Stimulated activated effector memory CD8-positive, alpha-beta T cell treated with anti-CD3 and anti-CD28 coated beads, Interleukin-12 subunit alpha, Interleukin-12 subunit beta, amount 100 ng/mL, for 72 hours (primary cell): ENCODE measurements at places on chromosomes 2 and 18.

- no peak for DNase-seq
Observed at GRCh38 chr2:134906726-134907125, 11.9 kb upstream of the CCNT2 start.

DNA sequence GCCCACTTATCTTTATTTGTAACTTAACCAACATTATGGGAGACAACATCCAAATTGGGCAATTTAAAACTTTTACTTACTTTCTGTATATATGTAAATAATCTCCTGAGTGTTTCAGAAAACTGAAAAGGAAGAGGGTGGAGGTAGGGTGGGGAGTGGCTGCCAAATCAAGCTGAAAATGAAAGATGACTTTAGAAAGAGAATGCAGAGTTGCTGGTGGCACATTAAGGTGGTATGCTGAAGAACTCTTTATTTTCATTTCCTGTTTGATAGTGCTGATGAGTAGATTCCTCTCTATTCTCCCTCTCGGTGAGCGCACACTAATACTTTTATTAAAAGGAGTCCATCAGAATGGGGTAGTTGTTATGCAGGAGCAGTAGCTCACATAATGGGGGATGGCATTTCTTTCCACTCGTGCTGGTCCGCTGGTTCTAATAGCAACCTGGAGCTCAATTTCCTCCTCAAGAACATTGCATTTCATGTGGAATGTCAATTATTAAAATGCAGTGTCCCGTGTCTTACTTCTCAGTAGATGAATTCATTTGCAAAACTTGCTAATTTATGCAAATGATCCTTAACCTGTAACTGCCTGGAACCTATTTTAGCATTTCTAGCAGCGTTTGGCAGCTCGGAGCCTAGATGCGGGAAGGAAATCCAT is 466.9 kb upstream of the HNRNPA3 start:
- DNase-seq = no peak

- DNase-seq = no peak
Observed at GRCh38 chr2:16625201-16625729, 40.4 kb downstream of the CYRIA start.

GRCh38 chr18:73975266-73975665 is 172.4 kb downstream of the FBXO15 start:
- no peak for DNase-seq

GRCh38 chr2:202494300-202495229 is 118.4 kb downstream of the BMPR2 start:
- no peak for DNase-seq

DNA sequence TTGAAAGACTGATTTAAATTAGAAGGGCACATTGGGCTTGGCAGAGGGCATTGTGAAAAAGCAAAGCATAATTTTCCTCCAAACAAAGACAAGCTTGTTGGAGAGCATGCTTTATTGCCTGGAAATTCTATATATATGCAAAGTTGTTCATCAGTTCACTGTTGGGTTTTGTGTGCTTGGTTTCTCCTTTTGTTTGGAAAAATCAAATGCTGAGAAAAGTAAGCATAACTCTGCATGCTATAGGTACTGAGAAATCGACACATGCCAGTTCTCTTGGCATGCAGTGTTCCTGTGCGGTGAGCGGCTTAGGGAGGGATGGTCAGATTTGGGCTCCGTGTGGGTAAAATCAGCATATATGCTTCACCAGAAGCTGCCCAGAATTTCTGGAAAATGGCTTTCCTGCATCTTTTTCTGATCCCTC is 161.0 kb downstream of the RAPGEF4 start:
- DNase-seq = no peak

- no peak for DNase-seq
Observed at GRCh38 chr2:77838441-77838840, 316.3 kb upstream of the LRRTM4 start.

GRCh38 chr2:10864861-10865636 is 46.7 kb upstream of the KCNF1 start:
- peak; percentile 54 for DNase-seq

GRCh38 chr18:53906681-53907080 is 317.8 kb downstream of the MBD2 start:
- DNase-seq = no peak
